Muscle of leg (tissue), 16 donors: ENCODE measurements at places on chromosomes 5 and 9. TPM values are rescaled to one million over a fixed set of nuclear protein-coding genes. Genes with fewer than 3 reads are reported as not detected.

Gene RASEF
- 0.31 TPM for total RNA-seq

Gene SYK
- 3.7 TPM for total RNA-seq

Gene ACTBL2
- total RNA-seq, result not detected

Gene SPATA31D4
- not detected for total RNA-seq

Gene PCDHB2
- total RNA-seq, result 3.2 TPM

Gene HACD4
- 1.3 TPM for total RNA-seq

Gene SUSD3
- total RNA-seq, result 2.6 TPM

Gene SPINK13
- not detected for total RNA-seq

Gene PRR16
- total RNA-seq, result 6.0 TPM

Gene CATSPER3
- 0.31 TPM for total RNA-seq

Gene SPATA31A6
- not detected for total RNA-seq

Gene GPR107
- 17.9 TPM for total RNA-seq

Gene TPPP
- 3.9 TPM for total RNA-seq

Gene PDE8B
- 2.0 TPM for total RNA-seq

Gene SLC6A19
- not detected for total RNA-seq

Gene TSSK1B
- total RNA-seq, result not detected

Gene SH3RF2
- 4.4 TPM for total RNA-seq

Gene SEMA5A
- 26.5 TPM for total RNA-seq

Gene HAVCR2
- total RNA-seq, result 4.3 TPM

Gene PCDHA1
- total RNA-seq, result 0.04 TPM

Gene KLHL3
- 3.6 TPM for total RNA-seq

Gene TMEM38B
- total RNA-seq, result 79.4 TPM

Gene SH2D3C
- 12.4 TPM for total RNA-seq

Gene ANKRD55
- not detected for total RNA-seq

Gene ANKRD18B
- 1.2 TPM for total RNA-seq

Gene KIF20A
- 17.8 TPM for total RNA-seq

Gene BARHL1
- total RNA-seq, result not detected

Gene PCDHGB3
- 1.7 TPM for total RNA-seq

Gene FST
- 32.4 TPM for total RNA-seq

Gene RANBP3L
- total RNA-seq, result 0.40 TPM

Gene FREM1
- total RNA-seq, result 23.2 TPM

Gene LCP2
- 4.4 TPM for total RNA-seq

Gene ARHGEF28
- total RNA-seq, result 4.7 TPM

Gene PCDHB11
- total RNA-seq, result 4.3 TPM

Gene SLC28A3
- total RNA-seq, result 0.04 TPM

Gene TAF11L10
- total RNA-seq, result not detected

Gene PCDHGA11
- total RNA-seq, result 3.1 TPM

Gene GHR
- 15.2 TPM for total RNA-seq

Gene VLDLR
- 18.9 TPM for total RNA-seq

Gene PTGDS
- 8.4 TPM for total RNA-seq

Gene GLRA1
- total RNA-seq, result not detected

Gene NUTM2F
- total RNA-seq, result not detected

Gene DMRT2
- total RNA-seq, result 23.4 TPM

Gene MCTP1
- 11.0 TPM for total RNA-seq

Gene PNPLA7
- 0.80 TPM for total RNA-seq
